ENCODE measurements at places on chromosomes 1 and 21.

DNA sequence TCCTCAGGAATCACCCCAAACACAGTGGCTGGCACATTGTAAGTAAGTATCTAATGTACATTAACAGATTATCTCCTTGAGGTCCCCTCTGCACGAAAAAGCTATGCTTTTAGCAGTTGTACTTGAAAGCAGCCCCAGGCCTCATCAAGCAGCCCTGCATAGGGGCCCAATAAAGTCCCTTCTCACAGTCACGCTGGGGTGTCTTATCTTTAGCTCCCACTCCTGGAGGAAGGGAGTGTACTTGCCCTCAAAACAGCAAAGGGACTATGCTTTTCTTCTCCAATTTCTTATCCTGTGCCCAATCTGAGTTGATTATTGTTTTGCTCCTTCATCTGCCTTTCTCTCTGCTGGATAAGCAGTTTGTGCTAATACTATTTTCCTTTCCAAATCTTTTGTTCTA is 168.8 kb upstream of the PLXNA2 start:
- DNase-seq = no peak

DNA sequence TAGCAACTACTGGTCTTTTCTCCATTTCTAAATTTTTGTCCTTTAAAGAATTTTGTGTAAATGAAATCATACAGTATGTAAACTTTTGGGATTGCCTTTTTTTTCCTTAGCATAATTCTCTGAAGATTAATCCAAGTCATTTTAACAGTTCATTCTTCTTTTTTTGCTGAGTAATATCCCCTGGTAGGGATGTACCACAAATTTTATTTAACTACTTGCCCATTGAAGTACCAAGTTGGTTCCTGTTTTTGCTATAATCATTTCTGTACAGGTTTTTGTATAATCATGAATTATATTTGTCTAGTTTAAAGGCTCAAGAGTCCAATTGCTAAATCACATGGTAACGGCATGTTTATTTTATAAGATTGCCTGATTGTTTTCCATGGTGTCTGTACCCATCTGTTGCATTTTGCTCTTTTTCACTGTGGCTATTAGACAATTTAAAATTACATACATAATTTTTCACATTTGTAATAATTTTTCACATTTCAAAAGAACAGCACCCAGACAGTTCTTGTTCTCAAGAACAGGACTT is 891.1 kb downstream of the USP25 start:
- no peak for DNase-seq

- no peak for DNase-seq
These were observed 12.0 kb upstream of the SYT14 start for GRCh38 chr1:209926045-209926444.

DNA sequence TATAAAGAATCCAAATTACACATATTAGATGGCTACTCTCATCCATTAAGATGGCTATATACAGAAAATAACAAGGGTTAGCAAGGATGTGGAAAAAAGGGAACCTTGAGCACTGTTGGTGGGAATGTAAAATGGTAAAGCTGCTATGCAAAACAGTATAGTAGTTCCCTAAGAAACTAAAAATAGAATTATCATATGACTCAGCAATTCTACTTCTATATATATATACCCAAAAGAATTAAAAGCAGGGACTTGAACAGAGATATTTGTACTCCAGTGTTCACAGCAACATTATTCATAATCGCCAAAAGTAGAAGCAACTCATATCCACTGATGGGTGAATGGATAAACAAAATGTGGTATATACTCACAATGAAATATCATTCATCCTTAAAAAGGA is 126.1 kb downstream of the KCNH1 start:
- DNase-seq = no peak

GRCh38 chr1:63087966-63088365 is 234.4 kb upstream of the FOXD3 start:
- DNase-seq = peak; percentile 51

DNA sequence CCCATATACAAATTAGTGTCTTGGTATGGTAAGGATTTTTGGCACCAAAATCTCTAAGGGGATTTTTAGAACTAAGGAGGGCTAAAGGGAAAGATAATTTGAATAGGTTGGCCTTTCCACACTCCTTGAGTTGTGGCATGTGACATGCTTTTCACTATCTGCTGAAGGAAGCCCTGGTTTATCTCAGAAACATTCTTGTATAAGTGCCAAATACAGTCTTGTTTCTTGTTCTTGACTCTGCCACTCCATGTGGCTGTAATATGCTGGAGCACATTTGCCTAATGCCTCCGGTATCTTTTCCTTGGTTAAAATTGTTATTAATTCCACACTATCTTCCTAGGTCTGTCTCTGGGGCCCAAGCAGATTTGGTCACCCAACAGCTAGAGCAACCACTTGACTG is 457.0 kb downstream of the USP25 start:
- no peak for DNase-seq

GRCh38 chr1:205354259-205355074 is 2.3 kb downstream of the KLHDC8A start:
- peak; percentile 44 for DNase-seq

GRCh38 chr21:41598561-41599431 is 90.8 kb upstream of the TMPRSS2 start:
- no peak for DNase-seq

GRCh38 chr1:114032271-114033215 is 53.3 kb downstream of the OLFML3 start:
- DNase-seq = no peak

GRCh38 chr1:165444897-165445370 is at the start of gene RXRG:
Gene RXRG (minus strand): TSS chr1:165445126. CDS start chr1:165444893, 233 bp downstream.
- DNase-seq = no peak

- DNase-seq = no peak
These were observed 98.0 kb downstream of the WDR4 start for GRCh38 chr21:42781150-42781970.

GRCh38 chr21:40136571-40136970 is 269.3 kb downstream of the PCP4 start:
- DNase-seq = no peak

DNA sequence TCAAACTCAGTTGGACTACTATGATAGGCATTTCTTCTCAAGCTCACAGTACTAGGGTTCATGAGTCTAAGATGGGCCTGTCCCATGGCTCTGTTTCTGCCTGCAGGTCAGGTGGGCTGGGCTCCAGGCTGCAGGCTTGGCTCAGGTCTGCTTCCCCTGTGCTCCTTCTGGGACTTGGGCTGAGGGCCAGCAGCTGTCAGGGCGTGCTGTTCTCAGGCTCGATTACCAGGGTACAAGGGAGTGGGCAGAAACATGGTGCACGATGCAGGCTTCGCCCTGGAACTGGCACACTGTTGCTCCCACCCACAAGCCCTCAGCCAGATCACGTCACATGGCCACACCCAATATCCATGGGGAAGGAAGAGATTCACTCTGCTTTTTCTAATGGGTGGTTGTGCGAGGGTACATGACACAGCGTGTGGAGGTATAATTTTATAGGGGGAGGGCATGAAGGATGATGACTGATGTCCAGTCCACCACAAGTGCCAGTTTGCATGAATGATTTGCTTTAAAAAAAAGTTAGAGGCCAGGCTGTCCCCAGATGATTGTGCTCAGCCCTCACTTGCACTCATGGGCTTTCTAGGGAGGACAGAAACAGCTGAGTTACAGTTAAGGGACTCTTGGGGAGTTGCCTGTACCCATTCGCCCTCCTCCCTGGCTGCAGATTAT is 118.0 kb downstream of the ACTL8 start:
- no peak for DNase-seq

DNA sequence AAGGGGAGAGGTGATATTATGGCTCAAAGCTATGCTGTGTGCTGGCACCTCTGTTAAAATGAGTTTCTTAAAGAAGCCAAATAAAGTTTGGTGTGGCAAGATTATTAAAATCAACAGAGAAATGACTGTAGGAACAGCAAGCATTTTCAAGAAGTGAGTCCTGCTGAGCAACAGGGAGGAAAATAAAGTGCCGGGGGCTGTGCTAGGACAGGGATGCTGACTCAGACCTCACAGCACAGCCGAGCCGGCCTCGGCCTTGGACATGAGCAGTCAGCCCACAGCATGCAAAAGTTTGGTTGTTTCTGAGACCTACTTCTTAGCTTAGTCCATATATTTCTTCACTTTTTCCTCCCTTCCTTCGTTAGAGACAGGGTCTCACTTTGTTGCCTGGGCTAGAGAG is 19.2 kb downstream of the CNIH3 start:
- DNase-seq = no peak

DNA sequence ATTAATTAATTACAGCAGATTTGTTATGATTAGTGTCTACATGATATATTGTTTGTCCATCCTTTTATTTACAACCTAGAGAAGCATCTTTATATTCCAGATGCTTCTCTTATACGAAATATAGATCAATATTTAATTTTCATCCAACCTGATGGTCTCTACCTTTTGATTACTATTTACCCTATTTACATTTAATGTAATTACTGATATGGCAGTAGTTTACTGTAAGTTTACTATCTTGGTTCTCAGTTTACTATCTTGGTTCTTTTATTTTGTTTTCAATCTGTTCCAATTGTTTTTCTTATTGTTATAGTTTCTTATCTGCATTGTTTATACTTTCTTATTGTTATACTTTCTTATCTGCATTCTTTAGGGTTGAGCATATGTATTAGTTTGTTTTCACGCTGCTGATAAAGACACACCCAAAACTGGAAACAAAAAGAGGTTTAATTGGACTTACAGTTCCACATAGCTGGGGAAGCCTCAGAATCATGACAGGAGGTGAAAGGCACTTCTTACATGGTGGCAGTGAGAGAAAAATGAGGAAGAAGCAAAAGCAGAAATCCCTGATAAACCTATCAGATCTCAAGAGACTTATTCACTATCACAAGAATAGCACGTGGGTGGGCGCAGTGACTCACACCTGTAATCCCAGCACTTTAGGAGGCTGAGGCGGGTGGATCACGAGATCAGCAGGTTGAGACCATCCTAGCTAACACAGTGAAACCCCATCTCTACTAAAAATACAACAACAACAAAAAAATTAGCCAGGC is 28.9 kb downstream of the FAF1 start:
- no peak for DNase-seq

- DNase-seq = no peak
These were observed 41.2 kb downstream of the MAP3K21 start for GRCh38 chr1:233368789-233369130.

DNA sequence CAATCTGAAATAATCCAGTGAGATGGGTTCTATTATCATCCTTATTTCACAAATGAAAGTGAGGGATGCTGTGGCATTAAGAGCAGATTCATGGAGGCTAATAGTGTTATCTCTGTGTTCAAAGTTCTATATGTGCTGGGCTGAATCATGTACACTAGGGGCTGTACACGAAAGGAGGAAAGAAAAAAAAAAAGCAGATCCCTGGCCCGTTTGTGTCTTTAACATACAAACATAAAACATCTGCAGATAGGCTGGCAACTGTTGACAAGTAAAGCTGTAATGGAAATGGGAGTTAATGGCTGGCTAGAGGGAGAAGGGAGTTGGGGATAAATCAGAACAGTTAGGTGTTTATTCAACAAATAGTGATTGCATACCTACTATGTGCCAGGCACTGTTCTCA is 3.1 kb downstream of the WNT2B start:
- no peak for DNase-seq

DNA sequence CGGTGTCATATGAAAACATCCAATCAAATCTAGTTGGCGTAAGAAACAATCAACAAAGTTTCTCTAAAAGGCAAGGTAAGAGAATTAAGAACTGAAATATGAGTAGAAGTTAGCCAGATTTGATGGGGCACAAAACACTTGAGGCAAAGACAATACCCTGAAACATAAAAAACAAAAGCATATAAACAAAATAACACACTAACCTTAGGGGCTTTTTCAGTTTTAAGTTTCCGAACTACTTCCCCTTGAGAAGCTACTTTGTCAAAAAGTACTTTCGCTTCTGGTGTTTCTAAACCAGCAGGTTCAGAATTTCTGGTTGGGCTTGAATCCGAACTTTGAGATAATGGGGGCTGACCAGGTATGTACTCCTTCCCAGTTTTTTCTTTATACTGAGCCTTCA is 57.9 kb downstream of the EPRS1 start:
- DNase-seq = no peak

GRCh38 chr1:26109229-26110164 is 2.1 kb upstream of the PDIK1L start:
- DNase-seq = no peak

GRCh38 chr1:39926343-39926793 is 24.7 kb upstream of the MYCL start:
- no peak for DNase-seq

DNA sequence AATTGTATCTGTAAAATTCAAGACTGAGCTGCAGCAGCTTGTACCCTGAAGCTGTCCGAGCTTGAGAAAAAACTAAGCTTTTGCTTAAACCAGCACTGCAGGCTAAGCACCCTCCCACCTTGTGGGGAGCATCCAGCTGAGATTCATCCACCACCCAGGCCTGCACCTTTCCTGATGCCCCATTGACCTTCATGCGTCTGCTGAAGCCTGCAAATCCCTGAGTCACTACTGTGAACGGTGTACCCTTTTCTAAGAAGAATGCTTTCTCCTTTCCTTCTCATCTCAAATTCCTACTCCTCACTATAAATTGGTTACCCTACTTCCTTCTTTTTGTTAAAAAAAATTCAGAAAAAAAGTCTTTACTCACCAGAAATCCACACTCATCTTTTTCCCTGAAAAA is 90.9 kb upstream of the RGS18 start:
- no peak for DNase-seq

- DNase-seq = no peak
These were observed 12.4 kb upstream of the CYB5R1 start for GRCh38 chr1:202979459-202979858.

DNA sequence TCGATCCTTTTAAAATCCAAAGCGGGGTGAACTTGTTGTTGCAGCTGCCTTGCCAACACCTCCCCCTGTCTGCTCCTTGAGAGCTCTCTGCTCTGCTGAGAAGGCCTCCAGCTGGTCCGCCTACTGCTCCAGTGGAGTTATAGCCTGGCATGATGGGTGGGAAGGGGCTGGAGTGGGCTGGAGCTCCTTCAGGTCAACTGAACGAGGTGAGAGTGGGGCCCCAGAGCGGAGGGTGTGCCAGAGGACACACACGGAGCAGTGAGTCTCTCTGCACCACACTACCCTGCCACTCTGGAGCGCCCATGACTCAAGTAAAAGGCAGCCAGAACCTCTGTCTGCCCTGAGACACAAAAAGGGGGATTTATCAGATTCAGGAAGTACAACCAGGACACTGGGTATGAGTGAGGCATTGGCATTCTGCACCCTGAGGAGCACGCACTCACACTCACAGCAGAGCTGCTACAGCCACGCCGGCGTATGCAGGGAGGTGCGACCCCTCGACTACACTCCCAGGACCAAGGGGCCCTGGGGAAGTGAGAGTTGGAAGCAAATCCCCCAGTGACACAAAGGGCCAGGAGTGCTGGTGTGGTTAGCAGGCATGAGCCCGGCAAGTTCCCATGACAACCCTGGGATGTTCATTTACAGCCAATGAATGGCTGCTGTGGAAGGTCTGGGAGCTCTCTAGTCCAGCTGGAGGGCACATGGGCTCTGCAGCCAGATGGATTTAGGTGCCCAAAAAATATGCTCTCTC is 28.0 kb upstream of the EVA1B start:
- DNase-seq = no peak

- DNase-seq = peak; percentile 7
These were observed 114.5 kb upstream of the TMPRSS15 start for GRCh38 chr21:18518054-18518481.

GRCh38 chr1:163842571-163842970 is 520.8 kb downstream of the NUF2 start:
- no peak for DNase-seq

All from hypothalamus (tissue), 51 donors.